ENCODE measurements at places on chromosomes 4 and X.

DNA sequence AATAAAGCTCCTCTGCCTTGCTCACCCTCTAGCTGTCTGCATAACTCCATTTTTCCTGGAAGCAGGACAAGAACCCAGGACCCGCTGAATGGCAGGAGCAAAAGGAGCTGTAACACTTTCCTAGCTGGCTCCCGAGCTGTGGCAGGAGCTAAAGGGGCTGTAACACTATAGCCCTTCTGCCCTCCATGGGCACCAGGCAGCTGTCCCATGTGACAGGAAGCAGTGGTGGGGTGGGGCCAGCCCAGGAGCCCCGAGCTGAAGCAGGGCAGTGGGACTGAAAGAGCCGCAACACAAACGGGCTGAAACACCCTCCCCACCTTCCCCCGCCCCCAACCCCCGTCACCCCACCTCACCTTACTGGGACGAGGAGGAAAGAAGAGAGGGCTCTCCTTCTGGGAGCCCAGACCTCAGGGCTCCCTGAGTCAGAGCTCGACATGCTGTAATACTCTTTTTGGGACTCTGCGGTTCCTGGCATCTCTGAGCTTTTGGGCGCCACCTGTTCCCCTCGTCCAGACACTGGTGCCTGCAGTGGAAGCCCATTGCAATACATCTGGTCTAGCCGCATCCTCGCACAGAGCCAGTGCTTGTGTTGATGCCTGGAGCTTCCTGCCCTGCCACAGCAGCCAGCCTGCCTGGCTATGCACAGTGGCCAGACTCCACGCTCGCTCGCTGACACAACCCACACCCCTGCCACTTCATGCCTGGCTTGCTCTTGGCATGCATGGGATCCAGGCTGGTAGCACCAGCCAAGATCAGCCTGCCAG, 39.4 kb downstream of the PPM1K start:
- DNase-seq: peak; percentile 47

- DNase-seq: no peak
Measured at GRCh38 chr4:42478509-42478908, 81.2 kb downstream of the SHISA3 start.

DNA sequence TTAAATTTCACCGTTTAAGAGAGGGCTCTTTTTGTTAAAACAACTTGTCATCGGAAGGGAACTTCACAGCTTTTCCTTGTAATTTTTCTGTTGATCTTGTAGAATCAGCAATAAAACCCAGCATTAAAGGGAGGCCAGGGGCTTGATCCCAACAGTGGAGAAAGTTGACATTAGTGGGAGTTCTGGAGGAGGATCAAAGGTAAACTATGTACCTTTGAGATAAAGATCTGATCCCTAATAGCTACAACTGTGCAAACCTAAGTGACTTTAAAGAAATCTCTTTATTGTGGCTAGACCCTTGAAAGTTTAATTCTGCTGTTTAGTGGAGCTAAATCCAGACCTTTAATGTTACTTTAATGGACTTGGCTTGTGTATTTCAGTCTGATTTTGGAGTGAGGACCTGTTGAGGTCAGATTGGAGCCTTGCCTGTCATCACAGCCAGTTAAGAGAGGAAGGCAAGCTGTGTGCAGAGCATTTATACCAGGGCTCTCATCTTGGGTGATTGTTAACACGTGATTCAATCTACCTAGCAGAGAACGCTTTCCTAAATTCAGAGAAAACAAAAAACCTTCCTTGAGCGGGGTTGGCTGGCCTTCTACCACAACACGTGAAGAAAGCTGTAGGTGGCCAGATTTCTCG, 1.7 kb downstream of the DOCK11 start:
- no peak for DNase-seq

DNA sequence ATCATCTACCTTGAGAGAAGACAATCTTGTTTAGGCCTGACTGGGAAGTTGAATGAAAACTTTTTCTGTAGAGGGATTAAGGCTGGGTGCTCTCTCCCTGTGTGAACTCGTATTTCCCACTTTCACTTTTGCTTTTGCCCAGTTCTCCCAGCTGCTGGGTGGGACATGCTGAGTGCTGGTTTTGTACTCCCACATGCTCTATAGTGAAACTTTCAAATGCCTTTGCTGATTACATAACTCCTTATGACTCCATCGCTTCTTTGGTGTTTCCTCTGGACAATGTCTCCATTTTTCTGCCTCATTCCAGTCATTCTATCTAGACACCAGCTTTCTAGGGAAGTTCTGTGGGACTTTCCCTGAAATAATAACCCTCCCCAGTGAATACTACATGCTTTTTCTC, 100.5 kb downstream of the CLNK start:
- no peak for DNase-seq

DNA sequence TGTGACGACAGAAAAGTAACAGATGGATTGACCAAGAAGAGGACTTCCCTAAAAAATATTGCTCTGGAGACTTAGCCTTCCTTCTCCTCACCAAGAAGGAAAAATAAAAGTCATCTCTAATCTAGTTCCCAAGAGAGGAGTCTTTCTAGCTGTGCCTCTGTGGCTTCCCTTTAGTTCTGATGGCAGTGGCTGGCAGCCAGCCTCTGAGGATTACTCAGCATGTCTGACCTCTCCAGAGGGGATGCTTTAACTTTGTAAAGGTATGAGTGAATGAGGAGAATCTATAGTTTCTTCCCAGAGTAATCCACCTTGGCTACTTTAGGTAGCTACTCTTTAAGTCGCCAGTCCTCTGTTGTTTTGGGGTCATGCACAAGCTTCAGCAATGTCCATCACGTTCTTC, 163.9 kb upstream of the KIT start:
- DNase-seq: no peak

DNA sequence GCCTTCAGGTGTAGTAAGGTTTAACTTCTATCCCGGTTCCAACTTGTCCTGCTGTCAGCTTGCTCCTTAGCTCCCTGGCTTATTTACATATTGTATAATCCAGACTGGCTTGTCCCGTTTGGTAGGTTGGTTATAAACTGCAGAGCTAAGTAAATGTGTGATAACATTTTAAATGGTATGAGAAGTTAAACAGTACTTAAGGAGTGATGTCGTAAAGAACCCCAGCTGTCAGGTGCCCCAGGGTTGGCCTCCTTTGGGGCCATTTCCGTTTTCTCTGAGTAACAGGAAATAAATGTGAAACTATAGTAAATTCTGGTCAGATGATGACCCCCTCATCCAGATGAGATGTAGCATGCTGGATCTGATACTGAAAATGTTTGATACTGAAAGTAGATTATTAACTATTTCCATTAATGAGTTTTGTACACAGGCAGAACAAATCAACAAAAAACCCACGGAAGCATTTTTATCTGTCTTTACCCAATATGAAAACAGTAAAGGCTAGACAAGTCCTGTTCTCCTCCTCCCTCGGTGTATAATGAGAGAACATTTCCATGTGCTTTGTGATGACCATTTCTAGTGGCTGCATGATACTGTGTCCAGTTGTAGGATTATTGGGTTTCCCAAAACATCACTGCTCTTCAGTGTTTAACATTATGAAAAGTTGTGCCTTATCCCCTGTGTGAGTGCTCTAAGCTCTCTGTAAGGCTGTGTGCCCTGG, 22.4 kb downstream of the GAB1 start:
- DNase-seq: peak; percentile 40

GRCh38 chr4:56465599-56466295, 1.7 kb upstream of the SRP72 start:
- DNase-seq: no peak

GRCh38 chr4:60657807-60658206, 542.3 kb upstream of the ADGRL3 start:
- no peak for DNase-seq

DNA sequence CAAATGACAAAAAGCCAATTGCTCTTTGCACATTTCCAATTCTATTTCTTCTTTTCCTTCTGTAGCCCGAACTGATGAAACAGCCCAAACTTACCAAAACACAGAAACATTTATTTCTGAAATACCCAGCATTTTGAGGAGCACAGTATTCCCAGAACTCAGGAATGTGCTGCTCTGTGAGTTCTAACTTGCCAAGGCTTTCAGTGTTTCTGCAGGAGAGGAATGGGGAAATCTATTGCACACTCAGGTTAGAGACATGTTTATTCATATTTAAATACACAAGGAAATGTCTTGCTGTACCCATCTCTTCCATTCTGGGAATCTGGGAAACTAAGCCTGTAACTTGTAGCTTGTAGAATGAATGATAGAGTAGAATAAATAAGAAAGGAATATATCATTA, 10.7 kb downstream of the TMPRSS11D start:
- DNase-seq: no peak

GRCh38 chr4:181559637-181560036, 683.6 kb upstream of the TENM3 start:
- DNase-seq: no peak

DNA sequence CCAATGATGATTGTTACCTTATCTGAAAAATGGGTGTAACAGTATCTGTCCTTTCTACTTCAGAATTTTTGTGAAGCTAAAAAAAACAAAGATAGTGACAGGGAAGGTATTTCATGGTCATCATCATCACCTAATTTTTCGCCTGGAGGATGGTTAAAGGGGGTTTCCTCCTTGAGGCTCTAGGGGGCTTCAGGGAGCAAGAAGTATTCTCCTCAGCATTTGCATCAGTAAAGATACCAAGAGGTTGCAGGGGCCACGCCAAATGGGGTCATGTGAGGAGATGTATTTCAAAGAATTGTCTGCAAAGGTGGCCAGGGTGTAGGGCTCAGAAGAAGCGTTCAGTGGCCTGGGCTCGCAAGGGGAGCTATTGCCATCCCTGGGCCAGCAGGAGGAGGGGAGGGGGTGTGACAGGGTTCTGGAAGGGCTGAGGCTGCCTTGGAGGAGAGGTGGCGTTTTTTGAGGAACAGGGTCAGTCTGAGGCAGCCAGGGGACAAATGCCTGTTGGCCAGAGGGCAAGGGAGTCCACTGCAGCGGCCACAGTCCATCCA, 7.3 kb upstream of the NSG1 start:
- no peak for DNase-seq

GRCh38 chrX:106791495-106791894, 11.0 kb upstream of the TBC1D8B start:
- DNase-seq: no peak

GRCh38 chrX:69424910-69425309, 79.2 kb upstream of the NALF2 start:
- no peak for DNase-seq

GRCh38 chr4:86330961-86331742, 28.7 kb downstream of the MAPK10 start:
- DNase-seq: no peak

DNA sequence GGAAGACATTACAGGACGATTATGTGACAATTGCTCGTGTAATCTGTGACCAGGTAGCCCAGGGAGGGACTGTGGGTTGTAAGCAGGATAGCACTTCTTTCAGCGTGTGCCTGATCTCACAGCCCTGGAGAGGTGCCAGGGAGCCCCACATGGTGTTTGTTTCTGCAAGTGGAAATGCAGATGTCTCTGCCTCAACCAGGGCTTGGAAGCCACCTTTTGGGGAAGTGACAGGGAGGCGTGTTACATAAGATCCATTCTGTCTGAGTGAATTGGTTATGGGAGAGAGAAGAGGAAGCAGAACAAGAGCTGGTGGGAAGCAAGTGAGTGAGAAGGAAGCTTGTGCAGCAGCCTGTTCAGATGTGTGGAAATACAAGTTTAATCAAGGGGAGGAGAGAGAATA, 104.5 kb upstream of the GATB start:
- DNase-seq: no peak

- DNase-seq: no peak
Measured at GRCh38 chrX:41889317-41890025, 33.9 kb downstream of the CASK start.

GRCh38 chr4:172927096-172927814, 241.4 kb upstream of the GALNT7 start:
- DNase-seq: no peak

DNA sequence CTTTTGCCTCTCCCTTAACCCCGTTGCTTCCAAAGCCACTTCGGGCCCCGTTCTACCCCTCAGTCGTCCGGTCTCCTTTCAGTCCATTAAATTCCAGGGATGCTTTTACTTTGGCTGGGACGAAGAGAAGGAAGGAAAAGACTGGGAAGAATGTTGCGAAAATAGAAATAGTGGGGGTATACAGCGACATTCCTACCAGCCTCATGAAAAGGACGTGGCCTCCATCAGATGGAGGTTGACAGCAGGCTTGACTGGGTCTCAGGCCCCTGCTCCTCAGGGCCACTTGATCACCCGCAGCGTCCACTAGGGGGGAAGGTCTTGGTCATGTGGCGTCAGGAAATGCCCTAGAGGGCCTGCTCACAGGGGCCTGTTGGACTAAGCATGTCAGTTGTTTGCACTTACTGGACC, 657 bp upstream of the ANKRD50 start:
- DNase-seq: peak; percentile 35

GRCh38 chrX:17933856-17934255, 72.8 kb upstream of the RAI2 start:
- no peak for DNase-seq

DNA sequence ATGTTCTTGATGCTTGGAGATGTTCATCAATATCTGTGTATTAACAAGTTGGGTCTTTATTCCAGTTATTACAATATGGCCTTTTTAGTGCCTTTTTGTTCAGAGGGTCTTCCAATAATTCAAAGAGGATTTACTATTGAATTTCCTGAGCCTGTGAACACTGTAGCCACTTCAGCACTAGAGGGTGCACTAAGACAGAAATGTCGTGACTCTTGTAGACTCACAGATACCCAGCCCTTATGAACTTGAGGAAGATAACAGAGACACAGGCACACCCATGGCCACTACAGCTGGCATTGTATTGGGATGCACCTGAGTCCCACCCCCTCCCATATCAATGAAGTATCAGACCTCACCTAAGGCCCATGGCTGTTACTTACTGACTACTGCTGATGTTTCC, 54.4 kb upstream of the ACTRT1 start:
- no peak for DNase-seq

Data from activated T-cell treated with anti-CD3 and anti-CD28 coated beads, Interleukin-2, amount 50 U/mL, for 48 hours (primary cell).